Sciatic nerve (tissue), 2 donors: ENCODE measurements at places on chromosomes 3 and 15.
A peak's percentile ranks its signal among the peaks of the same experiment; 100 is the strongest.

GRCh38 chr3:151558661-151559060 lies 97.8 kb upstream of the IGSF10 start:
- DNase-seq = no peak

GRCh38 chr3:37763309-37763708 lies 98.4 kb upstream of the CTDSPL start:
- DNase-seq = no peak

- no peak for DNase-seq
These were observed 10.3 kb upstream of the ARID3B start for GRCh38 chr15:74530771-74531143.

DNA sequence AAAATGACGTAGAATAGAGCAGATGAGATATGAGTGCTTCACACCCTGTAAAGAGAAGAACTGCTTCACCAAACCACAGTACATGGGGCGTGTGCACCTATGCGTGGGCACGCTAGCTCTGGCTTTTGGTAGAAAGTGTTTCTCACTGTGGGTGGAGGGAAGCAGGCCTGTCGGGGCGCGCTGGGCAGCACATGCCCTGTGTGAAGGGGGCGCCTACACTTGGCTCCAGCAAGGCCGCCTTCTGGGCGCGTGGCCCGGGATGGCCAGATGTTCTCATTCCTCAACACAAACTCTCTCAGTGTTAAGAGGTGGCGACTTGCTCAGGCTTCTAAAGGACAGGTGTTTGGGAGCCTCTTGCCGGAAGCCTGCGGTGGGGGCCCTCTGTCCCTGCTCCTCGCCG lies 90.0 kb downstream of the FBLN2 start:
- DNase-seq = no peak

GRCh38 chr3:174346141-174346540 lies 513.0 kb upstream of the NAALADL2 start:
- DNase-seq = no peak

DNA sequence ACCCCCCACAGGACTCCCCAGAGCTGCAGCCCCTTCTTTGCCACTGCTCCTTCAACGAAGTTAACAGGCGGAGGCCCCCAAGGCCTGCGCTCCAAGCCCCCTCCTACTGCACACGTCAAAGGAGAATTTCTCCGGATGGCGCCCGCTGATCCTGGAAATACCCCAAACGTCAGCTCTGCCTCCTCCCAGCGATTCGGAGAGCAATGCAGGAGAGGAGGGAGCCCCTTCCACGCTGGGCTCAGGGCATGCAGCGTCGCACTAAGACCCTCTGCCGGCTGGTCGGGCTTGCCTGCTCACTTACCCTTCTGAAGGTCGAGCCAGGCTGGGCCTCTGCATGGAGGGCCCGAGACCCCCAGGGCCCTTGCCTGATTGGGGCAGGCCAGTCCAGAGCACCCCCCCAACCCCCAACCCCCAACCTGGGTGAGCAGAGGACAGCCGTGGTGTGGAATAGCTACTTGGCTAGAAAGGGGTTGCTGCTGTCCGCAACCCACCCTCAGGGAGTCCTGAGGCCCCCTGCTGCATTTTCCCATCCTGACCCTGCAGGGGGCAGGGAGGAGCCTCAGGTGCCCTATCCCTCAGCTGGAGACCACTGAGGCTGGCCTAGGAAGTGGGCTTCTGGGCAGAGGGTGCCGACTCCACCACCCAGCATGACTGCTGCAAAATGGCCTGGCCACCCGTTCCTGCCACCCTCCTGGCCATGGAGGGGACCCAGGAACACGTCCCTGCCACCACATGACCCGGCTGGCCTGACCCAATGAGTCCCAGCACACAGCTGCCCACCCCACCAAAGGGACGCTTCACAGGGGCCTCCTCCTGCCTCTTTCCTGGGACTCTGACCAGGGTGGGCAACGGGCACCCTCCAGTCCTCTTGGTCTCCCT lies 976 bp downstream of the ATP2B2 start:
- no peak for DNase-seq

- no peak for DNase-seq
These were observed 14.7 kb downstream of the STAB1 start for GRCh38 chr3:52509753-52510328.

DNA sequence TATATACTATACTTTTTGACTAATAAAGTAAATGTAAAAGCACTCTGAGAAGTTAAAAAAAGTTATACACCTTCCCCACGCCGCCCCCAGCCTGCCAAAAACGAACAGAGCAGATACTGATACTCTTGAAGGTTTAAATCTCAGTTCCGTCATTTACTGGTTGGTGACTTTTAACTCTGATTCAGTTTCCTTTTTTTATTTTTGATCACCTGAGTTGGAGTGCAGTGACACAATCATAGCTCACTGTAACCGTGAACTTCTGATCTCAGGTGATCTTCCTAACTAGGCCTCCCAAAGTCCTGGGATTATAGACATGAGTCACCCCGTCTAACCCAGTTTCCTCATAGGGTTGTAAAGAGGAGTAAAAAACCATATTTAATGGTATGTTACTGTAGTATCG lies 3.3 kb upstream of the TIPIN start:
- DNase-seq = no peak

DNA sequence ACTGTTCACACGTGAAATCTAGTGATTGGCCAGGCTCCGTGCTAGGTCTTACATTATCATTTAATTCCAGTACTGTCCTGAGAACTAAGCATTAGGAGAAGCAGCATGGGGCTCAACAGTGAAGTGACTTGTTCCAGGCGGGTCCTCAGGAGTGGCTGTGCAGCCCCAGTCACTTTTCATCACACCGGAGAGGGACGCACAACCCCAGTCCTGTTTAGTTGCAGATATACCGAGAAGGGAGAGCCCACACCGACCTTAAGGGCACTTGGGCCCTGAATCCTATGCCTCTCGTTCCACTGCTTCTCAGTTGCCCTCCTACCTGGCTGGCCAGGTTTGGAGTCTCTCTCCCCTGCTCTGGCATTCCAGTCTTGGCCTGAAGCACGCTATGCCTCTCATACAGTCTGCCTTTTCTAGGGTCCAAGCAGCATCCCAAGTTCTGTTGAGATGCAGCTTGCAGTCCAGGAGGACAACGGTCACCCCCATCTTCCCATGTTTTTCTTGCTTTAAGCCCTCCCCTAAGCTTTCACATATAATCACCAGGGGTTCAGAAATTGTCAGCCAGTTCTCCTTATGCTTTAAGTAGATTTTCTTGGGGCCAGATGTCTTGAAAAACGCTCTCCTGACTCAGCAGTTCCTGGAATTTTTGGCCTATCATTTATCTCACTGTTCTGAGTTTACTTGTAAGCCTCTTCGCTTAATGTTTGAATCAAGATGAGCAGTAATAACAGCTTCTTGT lies 10.1 kb downstream of the FAM131A start:
- no peak for DNase-seq

GRCh38 chr3:129934234-129935123 lies 40.0 kb upstream of the TRH start:
- no peak for DNase-seq

GRCh38 chr3:101940521-101941317 lies 91.4 kb downstream of the NFKBIZ start:
- no peak for DNase-seq

DNA sequence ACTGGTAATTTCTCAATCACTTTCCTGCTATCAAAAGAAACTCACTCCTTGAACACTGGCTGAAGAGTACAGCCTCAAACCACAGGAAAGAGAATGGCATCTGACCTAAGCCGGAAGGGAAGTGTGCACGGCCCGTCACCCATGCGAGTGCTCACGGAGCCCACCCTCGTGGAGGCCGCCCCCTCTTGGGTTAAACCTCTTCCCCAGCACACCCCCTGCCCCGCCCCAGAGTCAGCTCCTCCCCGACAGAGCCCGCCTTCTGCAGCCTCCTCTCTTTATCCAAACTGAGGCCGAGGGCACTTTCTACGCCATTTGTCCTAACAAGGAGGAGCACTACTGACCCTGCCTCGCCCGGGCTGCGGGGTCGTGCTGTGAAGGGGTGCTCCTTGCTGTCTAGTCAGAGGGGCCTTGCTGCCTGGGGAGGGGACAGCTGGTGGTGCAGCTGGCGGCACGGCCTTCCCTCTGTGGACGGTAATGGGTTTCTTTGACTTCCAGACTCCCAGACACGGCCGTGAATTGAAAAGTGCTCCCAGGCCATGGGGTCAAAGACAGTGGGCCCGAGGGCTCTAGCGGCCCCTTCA lies 137.7 kb downstream of the NSMCE3 start:
- no peak for DNase-seq

GRCh38 chr3:158712443-158712842 lies 19.8 kb downstream of the RARRES1 start:
- DNase-seq = no peak

- DNase-seq = no peak
These were observed 636 bp upstream of the LRRC58 start for GRCh38 chr3:120349855-120350125.

DNA sequence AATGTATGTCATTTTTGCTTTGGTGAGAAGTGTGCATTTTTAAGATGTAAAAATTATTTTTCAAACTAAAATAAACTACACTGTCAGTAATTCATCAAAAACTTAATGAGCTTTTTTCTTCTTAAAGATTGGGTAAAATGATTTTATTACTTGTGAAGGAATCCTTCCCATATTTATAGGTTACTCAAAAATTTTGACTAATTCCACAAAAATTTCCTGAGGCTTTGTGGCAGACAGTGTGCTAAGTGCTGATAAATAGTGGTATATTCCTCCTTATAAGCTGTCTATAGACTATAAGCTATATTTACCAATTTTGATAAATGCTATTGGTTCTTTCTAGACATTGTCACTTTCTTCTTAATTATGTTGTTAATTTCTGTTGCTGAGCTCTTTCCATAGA lies 284.5 kb upstream of the SEMA6D start:
- no peak for DNase-seq

DNA sequence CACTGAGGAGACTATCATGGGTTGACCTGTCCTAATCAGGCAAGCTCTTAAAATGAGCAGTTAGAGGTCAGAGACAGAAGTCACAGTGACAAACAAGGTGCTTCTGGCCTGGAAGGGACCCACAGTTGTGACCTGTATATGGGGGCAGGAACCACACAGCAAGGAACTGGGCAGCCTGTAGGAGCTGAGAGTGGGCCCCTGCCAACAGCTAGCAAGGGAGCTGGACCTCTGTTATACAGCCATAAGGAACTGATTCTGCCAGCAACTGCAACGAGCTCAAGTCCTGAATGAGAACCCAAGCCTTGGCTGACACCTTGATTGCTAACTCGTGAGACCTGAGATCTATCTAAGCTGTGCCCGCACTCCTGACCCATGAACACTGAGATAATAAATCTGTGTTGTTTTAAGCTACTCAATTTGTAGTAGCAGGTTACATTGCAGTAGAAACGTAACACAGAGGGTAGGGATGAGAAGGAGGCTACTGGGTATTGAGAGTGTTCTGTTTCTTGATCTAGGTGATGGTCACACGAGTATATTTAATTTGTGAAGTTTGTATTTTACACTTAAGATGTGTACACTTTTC lies 44.5 kb upstream of the MAGI1 start:
- DNase-seq = no peak

- peak; percentile 68 for DNase-seq
These were observed 47.0 kb downstream of the ZNF609 start for GRCh38 chr15:64507293-64507802.

- DNase-seq = no peak
These were observed 15.5 kb downstream of the PAQR9 start for GRCh38 chr3:142947799-142948575.

- no peak for DNase-seq
These were observed 157.9 kb downstream of the OSBPL10 start for GRCh38 chr3:31823184-31823583.

DNA sequence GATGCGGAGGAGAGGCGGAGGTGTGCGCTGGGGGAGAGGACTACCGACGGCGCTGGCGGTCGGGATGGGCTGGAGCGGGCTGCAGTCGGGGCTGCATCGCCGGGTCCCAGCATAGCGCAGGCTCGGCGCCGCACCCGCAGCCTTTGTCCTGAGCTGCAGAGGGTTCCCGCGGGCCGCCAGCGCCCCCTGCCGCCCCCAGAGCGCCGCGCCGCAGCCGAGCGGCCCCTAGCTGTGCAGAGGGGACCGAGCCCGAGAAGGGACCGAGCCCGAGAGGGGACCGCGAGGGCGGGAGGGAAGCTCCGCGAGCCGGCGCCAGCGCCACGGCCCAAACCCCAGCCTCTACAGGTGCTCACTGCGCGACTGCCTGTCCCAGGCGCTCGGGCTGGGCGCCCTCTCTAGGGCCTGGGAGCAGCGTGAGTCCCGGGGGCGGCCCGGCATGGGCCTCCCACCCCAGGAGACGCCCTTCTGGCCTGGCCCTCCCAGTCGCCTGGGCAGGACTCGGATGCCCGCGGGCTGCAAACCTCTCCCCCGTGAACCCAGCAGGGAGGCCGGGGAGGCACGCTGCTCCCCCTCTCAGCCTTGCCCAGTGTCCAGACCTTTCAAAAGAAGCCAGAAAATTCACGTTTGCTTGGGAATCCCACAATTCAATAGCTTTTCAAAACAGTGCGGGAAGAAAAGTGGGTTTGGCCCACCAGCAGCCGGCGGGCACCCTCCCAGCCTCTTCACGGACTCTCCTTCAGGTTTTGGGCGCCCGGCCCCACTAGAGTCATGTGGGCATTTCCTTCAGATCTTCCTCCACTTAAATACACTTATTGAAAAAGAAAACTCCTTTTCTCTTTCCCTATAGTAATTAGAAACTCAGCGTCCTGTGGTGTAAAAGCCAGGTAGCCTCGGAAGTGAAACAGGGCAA lies 134.7 kb downstream of the TPRA1 start:
- peak; percentile 81 for DNase-seq

- no peak for DNase-seq
These were observed 1.4 kb downstream of the CIAO2A start for GRCh38 chr15:64092075-64092820.

GRCh38 chr15:52340093-52340492 lies 44.5 kb upstream of the MYO5C start:
- no peak for DNase-seq

GRCh38 chr3:69359916-69360315 lies 26.0 kb downstream of the FRMD4B start:
- no peak for DNase-seq

- no peak for DNase-seq
These were observed 6.6 kb upstream of the MCF2L2 start for GRCh38 chr3:183434992-183435391.

- DNase-seq = no peak
These were observed 76.8 kb downstream of the VGLL4 start for GRCh38 chr3:11566916-11567315.

- no peak for DNase-seq
These were observed 13.5 kb upstream of the NR1D2 start for GRCh38 chr3:23931597-23931996.
